ENCODE measurements at places on chromosomes 1 and 21. TPM values are rescaled to one million over a fixed set of nuclear protein-coding genes. Genes with fewer than 3 reads are reported as not detected.

The USH2A gene
- 0.09 TPM for polyA plus RNA-seq

The ZNF697 gene
- polyA plus RNA-seq: 11.5 TPM

The ACTL8 gene
- 0.23 TPM for polyA plus RNA-seq

The DAB1 gene
- polyA plus RNA-seq: 27.9 TPM

The TMCO1 gene
- polyA plus RNA-seq: 117 TPM

The ATP1A4 gene
- 2.6 TPM for polyA plus RNA-seq

Data from spinal cord (tissue), 10 donors.